ENCODE measurements at places on chromosomes 1 and 21.

- DNase-seq, result no peak
Measured at GRCh38 chr1:101706366-101706765, 290.4 kb downstream of the OLFM3 start.

GRCh38 chr1:31658721-31659120, 14.0 kb upstream of the PEF1 start:
- DNase-seq, result no peak

- no peak for DNase-seq
Measured at GRCh38 chr1:234702342-234703000, 92.5 kb upstream of the IRF2BP2 start.

DNA sequence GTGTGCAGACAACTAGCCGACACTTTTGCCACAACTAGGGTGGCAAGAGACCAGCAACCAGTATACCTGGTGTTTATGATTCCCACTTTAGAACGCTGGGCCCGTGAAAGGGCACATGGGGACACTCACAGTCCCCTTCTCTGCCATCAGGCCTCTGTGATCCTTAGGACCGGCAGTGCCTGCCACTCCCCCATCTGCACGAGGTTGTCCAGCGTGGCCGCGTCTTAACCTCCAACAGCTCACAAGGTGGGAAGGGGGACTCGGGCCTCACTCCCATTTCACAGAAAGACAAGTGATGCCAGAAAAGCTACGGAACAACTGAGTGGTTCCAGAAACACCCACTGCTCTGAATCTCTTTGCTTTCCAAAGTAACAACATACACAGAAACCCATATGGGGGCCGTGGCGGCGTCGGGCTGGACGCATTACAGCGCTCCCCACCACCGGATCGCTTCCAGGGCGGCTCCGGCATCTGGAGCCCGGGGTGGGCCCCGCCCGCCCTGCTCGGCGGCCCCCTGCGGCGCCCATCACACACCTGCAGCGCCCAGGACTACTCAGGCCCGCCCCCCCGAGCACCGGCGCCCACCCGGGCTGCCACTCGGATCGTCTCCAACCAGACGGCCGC, 1.0 kb downstream of the ZNF496 start:
- no peak for DNase-seq

DNA sequence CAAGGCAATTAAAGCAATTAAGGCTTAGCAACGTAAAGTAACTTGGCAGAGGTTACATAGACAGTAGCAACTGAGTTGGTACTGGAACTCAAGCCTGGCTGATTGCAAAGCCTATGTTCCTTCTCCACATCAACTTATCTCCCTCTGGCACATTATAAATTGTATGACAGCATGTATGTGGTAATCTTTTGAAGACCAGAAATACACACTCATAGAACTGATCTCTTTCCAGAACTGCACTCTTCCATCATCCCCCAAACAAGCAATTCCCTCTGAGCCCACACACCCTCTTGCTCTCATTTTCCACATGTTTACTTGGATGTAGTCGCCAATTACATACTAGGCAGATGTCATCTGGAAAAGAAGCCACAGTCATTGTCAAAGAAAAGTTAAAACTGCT, 502.2 kb downstream of the PLPP3 start:
- DNase-seq, result no peak

GRCh38 chr1:25786887-25787759, 12.9 kb upstream of the SELENON start:
- DNase-seq, result no peak

GRCh38 chr1:181659321-181659957, 176.1 kb downstream of the CACNA1E start:
- no peak for DNase-seq

DNA sequence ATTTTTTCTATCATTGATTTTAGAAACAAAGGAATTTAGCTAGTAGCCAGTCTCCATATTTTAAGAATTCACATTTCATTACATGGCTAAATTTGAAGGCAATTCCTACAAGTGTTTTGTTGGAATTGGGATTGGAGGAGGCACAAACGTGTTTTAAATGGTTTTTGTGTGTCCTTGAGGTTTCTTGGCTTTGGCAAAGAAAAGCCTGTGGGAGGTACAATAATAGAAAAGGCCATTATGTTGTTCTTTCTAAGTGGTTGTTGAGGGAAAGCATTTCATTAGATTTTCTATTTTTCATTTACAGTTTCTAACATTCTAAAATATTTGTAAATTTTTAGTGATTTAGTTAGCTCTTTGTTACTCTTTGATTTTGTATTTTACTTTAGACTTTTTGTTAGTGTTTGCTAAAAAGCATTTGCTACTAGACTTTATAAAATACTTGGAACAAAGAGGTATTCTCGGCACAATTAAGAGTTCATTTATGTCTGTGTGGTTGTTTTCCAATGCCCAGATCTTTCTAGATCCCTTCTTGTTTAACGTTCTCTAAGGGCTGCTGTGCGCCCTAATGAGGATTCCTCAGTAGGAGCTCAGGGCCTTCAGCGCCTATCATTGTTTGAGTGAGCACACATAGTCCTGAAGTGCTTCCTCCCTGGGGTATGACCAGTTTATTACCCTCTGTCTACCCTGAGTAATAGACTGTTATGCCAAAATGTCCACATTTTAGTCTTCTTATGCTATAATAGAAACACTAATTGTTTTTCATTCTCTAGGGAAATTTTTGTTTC, 70.0 kb upstream of the KIAA1614 start:
- no peak for DNase-seq

GRCh38 chr1:31651089-31651420, 6.4 kb upstream of the PEF1 start:
- no peak for DNase-seq

GRCh38 chr1:178518894-178519293, 6.0 kb downstream of the TEX35 start:
- DNase-seq, result no peak

GRCh38 chr1:88472714-88473113, 211.4 kb upstream of the PKN2 start:
- DNase-seq, result no peak

- DNase-seq, result no peak
Measured at GRCh38 chr1:27444632-27445031, 45.3 kb downstream of the WASF2 start.

GRCh38 chr1:202268817-202269216, 72.9 kb downstream of the UBE2T start:
- no peak for DNase-seq

- no peak for DNase-seq
Measured at GRCh38 chr1:9133870-9134585, 5.1 kb upstream of the GPR157 start.

GRCh38 chr1:85274969-85275453, 1.4 kb downstream of the BCL10 start:
- DNase-seq, result no peak

GRCh38 chr1:31781138-31781755, 17.1 kb upstream of the ADGRB2 start:
- DNase-seq, result no peak
